Stimulated activated CD4-positive, alpha-beta T cell treated with anti-CD3 and anti-CD28 coated beads, Interleukin-1b, Interleukin-23, amount 100 ng/mL, for 24 hours (primary cell): ENCODE measurements at places on chromosomes 11 and 22.

DNA sequence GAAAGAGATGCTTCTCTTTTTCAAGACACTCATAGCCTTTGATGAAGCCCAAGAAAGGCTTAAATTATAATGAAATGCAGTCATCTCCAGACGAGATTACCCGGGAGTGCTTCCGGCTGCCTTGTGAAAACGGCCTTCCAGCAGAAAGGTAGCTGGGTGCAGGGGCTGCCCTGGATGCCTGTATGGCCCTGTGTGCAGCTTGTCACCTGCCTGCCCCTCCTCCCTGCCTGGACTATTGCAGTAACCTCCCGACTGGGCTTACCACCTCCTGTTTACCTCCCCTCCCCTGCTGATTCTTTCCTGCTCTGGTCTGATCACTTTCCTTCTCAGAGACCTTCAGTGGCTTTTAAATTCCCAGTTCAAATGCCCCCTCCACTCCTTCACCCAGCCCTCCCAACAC, 126.4 kb upstream of the SYT13 start:
- no peak for DNase-seq

DNA sequence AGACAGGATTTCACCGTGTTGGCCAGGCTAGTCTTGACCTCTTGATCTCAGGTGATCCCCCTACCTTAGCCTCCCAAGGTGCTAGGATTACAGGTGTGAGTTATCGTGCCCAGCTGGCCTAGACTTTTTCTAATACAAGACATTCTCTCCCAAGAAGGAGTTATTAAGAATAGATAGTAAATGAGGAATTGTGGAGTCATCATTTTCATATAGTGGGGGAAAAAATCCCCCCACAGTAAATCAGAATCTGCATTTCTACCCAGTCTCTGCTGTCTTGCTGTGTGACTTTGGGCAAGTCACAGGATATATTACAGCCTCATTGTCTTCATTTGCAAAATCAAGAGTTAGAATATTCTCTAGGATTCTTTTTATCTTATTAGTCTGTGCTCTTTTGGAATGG, 21.6 kb downstream of the SLC6A5 start:
- DNase-seq = no peak

GRCh38 chr11:58924230-58924629, 15.1 kb upstream of the GLYATL1 start:
- no peak for DNase-seq

- no peak for DNase-seq
Measured at GRCh38 chr22:26894766-26895485, 237.5 kb downstream of the MIAT start.

DNA sequence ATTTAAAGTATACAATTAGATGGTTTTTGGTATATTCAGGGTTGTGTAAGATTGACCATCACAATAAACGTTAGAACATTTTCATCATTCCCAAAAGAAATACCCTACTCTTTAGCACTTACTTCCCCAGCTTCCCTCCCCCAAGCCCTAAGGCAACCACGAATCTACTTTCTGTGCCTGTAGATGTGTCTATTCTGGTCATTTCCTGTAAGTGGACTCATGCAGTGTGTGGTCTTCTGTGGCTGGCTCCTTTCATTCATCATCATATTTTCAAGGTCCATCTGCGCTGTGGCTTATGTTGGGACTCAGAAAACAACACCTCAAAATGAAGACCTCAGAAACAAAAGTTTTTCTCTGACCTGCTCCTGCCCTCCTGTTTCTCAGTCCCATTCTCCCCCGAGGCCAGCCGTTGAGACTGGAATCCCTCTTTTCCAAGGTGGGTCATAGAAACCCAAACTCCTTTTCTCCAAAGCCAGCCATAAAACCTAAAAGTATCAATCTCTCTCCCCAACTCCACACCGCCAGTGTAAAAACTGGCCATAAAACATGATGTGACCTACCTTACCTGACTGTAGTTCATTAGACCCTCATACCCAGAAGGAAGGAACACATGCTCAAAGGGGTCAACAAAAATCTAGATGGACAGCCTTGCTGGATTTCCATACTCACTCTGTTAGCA, 12.9 kb upstream of the TMPRSS13 start:
- DNase-seq = no peak
